NCI-H345 (cell line): ENCODE measurements at places on chromosomes 1 and 21.

GRCh38 chr1:112727716-112728115 is 12.6 kb upstream of the PPM1J start:
- DNase-seq, result no peak

DNA sequence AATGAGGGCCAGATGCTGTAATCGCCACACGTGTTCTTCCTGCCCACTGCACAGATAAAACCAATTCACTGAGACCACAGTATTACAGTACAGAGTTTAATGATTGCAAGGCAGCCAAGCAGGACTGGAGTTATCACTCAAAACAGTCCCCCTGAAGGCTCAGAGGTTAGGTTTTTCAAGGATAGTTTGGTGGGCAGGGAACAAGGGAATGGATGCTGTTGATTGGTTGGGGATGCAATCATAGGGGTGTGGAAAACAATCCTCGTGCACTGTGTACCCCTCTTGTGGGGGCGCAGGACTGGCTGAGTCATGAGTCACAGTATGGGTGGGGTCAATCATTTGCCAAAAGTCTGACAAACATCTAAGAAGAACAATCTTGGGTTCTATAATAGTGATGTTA is 12.4 kb upstream of the USP1 start:
- no peak for DNase-seq

DNA sequence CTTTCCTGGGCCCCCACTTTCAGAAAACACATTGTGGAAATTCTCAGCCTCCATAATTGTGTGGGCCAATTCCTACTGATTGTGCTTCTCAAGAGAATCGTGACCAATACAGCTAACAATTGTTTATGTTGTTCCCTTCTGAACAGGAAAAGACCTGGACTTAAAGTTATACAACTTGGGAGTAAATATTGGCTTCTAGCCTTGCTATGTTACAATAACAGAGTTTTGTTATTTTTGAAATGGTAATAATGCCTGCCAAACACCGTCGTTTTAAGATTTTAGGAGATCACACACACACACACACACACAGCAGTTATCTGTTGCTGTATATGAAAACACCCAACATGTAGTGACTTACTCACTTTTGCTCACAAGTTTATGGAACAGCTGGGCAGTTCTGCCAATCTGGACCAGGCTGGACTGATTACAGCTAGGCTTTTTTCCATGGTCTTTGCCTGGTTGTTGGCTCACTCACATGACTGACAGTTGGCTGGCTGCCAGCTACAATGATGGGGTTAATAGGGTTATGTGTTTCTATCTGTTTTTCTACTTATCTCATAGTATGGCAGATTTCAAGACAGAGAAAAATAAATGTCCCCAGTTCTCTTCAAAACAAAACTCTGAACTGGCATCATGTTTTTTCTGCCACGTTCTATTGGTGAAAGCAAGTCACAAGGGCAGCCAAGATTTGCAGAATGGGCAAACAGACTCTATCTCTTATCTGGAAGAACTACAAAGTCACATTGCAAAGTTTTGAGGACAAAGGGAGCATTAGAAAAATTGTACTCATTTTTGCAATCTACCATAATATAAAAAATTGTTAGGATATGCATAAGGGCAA is 447.5 kb downstream of the NEGR1 start:
- no peak for DNase-seq

GRCh38 chr1:182143154-182143657 is 81.7 kb upstream of the ZNF648 start:
- DNase-seq, result peak; percentile 88

DNA sequence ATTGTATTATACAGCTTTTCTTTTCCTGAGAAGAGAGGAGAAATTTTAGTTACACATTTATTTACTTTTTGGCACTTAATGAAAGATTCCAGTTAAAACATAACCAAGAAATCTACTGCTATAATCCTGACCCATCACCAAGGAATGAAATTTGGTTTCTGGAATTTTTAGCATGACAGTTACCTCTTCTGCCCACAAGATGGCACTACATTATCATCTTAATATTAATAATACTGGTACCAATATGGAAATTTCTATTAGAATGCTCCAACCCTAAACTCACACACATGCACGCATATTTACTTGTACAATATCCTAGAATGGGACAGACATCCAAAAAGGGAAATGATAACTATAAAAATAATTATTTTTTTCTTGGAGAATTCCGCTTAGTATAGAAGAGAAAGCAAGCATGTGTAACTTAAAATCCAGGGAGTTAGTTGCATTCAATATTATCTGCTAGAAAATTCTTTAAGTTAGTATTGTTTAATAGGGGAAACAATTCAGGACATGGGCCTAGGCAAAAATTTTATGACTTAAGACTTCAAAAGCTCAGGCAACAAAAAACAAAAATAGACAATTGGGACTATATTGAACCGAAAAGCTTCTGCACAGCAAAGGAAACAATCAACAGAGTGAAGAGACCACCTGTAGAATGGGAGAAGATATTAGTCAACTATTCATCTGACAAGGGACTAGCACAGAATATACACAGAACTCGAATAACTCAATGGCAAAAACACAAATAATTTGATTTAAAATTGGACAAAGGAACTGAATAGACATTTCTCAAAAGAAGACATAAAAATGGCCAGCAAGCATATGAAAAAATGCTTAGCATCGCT is 37.4 kb downstream of the MAP3K21 start:
- DNase-seq, result no peak

DNA sequence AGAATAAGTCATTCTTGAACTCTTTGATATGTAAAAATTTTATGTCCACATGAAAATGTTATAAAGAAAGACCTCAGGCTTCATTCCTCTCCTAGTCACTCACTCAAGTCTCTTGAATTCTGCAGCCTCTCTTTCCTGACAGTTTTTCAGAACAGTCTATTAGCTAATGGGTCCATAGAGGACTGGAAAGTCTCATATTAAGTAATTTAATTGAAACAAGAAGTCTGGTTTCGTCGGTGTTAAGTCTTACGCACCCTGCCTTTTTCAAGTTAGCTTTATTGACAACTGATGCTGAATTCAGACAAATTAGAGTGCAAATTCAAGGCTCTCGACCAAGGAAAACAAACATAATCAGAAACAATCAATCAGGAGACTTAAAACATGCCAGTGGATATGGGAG is 105.8 kb downstream of the GREM2 start:
- DNase-seq, result no peak

GRCh38 chr1:59045636-59046035 is 251.3 kb upstream of the FGGY start:
- DNase-seq, result no peak

- DNase-seq, result no peak
Observed at GRCh38 chr1:7641587-7642417, 129.3 kb upstream of the VAMP3 start.

GRCh38 chr1:113255038-113255719 is 135.1 kb upstream of the MAGI3 start:
- peak; percentile 37 for DNase-seq

GRCh38 chr1:236494586-236495466 is 29.0 kb upstream of the LGALS8 start:
- DNase-seq, result no peak

GRCh38 chr1:203597331-203598090 is 29.1 kb upstream of the ATP2B4 start:
- DNase-seq, result no peak

DNA sequence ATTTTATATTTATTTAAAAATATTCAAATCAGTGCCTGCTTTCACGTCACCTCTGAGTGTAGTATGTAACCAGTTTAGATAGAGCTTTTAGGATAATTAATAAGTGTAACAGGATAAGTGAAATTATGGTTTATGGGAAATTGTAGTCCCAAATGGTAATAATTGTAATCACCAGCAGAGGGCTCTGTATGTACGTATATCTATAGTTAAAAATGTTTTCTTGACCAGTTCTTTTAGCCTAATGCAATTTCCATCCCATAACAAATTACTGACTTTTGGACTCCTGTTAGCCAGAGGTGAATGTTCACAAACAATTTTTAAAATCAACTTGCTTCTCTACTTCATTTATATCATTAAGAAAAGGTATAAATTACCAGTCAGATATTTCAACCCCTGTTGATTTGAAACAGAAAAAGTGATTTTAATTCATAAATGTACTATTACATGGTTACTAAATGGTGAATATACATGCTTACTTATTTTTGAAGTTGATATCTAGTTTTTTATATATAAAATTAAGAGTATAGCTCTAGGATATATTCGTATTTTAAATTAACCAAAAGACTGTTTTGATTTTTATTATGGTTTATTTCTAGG is 25.3 kb downstream of the SLC30A7 start:
- peak; percentile 65 for DNase-seq

DNA sequence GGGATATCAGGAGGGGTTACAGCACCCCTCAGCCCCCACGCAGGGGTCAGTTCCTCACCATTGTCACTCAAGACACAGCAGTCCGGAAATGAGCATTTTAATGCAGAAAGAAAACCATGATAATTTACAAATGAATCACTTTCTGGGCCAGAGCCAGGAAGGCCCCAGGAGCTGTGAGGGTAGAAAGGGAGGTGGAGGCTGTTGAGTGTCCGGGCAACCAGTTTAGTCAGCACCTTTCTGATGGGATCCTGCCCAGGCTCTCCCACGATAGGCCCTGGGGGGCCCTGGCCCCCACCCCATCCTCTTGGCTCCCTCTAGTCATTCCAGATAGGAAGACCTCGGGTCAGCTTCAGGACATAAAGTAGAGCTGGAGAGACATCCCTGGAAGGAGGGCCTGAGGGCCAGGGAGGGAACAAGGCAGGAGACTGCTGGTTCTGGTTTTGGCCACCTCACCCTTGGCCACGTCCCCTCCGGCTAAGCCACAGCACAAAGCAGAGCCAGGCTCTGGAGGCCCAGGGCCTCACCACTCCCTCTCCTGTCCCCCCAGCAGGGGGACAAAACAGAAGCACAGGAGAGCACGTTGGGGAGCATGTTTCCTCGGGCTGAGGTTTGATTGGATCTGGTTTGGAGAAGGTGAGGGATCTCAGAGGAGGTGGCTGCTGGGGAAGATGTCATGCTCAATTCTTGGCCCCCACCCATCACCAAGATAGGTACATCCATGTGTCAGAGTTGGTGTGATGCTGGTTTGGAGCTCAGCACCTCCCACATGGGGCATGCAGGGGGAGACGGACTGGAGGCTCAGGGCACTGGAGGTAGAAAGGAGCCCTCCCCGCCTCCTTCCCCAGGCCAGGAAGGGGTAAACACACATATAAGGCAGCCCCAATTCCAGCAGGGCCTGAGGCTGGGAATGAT is 20.6 kb downstream of the ETNK2 start:
- no peak for DNase-seq

GRCh38 chr1:203311368-203312301 is 6.3 kb downstream of the BTG2 start:
- no peak for DNase-seq

DNA sequence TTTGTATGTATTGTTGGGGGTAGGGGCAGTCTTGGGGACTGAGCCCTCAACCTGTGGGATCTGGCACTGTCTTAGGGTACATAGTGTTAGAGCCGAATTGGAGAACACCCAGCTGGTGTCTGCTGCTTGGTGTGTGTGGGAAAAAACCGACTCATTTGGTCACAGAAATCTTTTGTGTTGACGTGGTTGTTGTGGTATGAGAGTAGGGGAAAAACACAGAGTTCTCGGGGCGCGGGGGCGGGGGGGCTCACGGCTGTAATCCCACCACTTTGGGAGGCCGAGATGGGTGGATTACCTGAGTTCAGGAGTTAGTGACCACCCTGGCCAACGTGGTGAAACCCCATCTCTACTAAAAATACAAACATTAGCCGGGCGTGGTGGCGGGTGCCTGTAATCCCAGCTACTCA is 15.3 kb upstream of the SRSF10 start:
- no peak for DNase-seq

- no peak for DNase-seq
Observed at GRCh38 chr1:12565966-12566352, 52.1 kb downstream of the DHRS3 start.

GRCh38 chr1:187390215-187390818 is 561.6 kb downstream of the PLA2G4A start:
- no peak for DNase-seq

DNA sequence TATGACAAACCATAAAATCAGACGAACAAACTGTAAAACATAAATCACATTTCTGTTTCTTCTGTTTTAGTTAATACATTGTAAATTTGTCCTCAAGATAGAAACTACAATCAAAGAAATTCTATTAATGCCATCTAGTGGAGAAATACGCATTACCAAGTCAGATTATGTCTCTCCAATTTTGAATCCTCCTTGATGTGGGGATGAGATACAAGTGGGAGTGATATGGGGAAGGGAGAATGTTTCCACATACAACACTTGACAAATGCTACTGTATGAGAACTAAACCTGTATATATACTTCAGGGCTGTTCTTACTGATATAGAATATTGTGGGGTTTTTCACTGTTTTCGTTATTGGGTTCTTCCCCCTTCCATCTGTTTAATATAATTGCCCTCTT is 2.6 kb downstream of the HFM1 start:
- DNase-seq, result peak; percentile 45

DNA sequence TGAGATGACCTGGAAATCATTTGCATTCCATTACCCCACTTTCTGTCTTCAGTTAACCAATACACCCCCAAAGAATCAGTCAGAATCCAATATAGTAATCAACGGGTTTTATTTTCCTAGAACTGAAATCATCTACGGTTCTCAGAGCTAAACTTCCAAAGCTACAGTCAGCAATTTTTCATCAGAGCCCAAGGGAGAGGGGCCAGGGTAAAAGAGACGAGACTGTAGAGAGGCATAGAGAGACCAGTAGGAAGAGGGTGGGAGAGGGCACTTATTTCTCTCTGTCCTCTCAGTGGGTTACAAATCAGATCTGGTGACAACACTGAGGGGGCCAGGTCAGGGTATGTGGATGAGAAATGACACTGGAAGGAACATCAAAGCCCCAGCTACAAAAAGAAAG is 1.1 kb upstream of the MRPL24 start:
- DNase-seq, result no peak

DNA sequence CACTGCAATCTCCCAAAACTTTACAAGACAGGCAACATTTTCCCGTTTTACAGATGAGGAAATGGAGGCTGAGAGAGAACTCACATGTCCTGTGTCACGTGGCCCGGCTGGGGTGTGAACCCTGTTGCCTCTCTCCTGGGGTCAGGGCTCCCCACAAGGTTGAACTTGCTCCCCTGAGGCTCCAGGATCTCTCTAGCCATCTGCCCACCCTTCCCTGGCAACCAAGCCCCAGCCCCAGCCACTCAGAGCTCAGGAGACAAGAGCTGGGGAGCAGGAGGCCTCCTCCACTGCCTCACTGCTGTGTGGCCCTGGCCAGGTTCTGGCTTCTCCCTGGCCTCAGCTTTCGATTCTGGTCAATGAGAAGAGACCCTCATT is 11.8 kb downstream of the LAPTM5 start:
- DNase-seq, result no peak

GRCh38 chr21:35156293-35157278 is 107.5 kb upstream of the RUNX1 start:
- DNase-seq, result peak; percentile 8

DNA sequence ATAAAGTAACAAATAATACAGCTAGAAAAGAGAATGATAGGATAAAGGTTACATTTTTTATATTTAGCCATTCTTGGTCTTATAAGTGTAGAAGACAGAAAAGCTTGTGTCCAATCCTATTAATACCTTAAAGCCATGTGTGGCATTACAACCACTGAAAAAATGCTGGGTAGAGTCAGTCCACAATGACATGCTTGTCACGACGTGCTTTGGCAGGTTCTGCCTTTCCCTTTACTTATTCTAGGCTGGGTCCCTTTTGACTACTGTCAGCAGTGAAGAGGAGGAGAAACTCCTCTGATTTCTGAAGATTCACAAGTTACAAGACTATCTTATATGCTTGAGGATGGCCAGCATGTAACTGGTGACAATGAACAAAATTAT is 14.6 kb upstream of the AIM2 start:
- no peak for DNase-seq
